Germinal center (tissue), 1 donor: ENCODE measurements at places on chromosomes 3 and 15.

DNA sequence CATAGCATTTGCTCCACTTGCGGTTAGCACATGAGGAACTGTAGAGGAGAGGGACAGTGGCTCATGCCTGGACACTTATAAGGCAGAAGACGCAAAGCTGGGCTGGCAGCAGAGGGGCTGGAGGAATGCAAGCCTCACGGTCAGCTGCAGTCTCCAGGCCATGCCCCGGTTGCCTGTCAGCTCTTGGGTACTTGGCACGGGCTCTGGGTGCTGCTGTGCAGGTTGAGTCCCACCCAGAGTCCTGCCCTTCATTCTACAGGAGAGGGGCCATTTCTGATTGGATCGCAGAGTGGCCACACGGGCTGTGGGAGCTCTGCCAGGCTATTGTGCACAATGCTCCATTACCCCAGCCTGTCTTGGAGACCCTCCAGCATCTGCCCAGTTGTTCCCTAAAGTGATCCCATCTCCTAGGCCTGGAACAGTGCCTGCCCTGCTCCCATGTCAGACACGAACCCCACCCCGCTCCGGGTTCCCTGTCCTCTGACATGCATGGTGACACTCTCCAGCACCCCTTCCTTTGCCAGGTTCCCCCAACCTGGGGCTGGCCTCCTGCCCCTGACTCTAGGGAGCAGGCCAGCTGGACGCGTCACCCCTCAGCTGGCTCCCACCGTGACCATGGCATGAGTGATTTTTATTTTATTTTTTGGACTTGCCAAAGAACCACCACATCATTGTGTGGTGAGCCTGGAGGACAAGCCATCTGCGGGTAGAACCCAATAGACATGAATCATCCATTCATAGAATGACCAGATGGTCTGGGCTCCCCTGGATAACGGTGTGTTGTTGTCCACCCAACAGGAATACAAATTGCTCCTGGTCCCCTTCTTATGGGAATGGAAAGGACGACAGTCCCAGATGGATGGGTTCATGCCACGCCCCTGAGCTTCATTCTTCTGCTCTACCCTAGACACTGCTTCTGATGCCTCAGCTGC is 51.0 kb upstream of the KLF13 start:
- no peak for DNase-seq

- peak; percentile 73 for DNase-seq
These were observed at the start of gene UBA7 for GRCh38 chr3:49813497-49814174. UBA7 (minus strand) TSS chr3:49813953; CDS start chr3:49813787, 166 bp downstream.

- no peak for DNase-seq
These were observed 103.0 kb downstream of the CFAP20DC start for GRCh38 chr3:58946875-58947274.

- DNase-seq = peak; percentile 89
These were observed at the start of gene PDCD10 for GRCh38 chr3:167734498-167735232. PDCD10 (minus strand) TSS chr3:167734892; CDS start chr3:167720157, 14,735 bp downstream.

DNA sequence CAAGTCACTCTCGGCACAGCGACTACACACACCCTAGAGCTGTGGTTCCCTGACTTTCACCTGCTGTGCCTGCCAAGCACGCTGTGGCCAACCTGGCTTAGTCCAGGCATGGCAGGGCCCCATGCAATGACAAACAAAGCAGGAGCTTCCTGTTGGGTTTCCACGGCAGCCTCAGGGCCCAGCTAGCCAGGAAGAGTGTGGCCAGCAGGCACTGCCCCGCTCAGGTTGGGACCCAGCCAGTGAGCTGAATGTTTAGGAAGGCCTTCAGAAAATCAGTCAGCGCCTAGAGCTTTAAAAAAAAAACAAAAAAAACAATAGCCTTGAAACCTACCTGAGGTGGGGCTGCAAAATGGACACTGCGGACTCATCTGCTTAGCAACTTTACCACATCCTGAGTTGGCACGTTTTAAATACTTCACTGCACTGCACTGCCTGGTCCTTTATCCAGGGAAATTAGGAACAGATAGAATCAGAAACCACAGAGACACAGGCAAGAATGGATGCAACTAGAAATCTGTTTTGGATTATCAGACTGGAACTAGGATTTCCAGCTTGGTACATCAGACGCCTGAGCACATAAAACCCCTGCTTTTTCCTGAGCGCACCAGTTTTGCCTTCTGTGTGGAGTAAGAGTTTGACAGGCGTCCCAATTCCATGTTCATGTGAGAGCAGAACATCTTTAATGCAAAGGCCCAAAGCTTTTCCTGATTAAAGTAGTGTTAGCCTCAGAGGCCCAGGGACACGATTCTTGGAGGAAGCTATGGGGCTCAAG is 36.2 kb upstream of the LDHAL6B start:
- DNase-seq = no peak

DNA sequence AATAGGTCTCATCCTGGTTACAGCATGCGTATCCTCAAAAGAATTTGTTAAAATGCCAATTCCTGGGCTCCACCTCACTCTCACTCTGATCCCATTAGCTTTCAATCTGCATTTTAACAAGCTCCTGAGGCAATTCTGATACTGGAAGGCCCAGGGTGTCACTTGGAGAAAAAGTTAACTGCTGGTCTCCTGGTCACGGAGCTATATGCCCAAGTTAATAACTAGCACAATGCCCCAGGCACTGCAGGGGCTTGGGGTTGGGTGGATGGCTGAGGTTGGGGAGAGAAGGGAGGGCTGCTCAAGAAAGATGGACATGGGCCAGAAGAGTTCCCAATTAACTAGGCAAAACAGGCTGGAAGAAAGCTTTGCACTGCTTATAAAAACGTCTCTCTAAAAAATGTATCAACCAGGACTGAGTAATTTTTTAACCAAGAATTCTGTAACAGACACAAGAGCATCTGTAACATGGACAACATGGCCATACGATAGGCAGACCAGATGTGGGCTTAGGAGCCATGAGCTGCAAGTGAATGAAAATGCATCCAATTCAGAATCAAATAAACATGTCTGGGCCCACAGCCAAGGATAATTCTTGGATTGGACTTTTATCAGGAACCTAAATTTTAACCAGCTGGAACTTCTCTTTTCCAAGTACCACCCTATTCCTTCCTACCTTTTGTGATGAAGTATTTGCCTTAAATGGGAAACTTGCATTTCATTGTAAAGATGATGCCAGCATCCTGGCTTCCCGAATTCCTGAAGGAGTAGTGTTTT is 4.2 kb downstream of the IL17RD start:
- no peak for DNase-seq

- no peak for DNase-seq
These were observed 4.0 kb downstream of the NPTN start for GRCh38 chr15:73628976-73629797.
